ENCODE measurements at places on chromosomes 7 and 10.

DNA sequence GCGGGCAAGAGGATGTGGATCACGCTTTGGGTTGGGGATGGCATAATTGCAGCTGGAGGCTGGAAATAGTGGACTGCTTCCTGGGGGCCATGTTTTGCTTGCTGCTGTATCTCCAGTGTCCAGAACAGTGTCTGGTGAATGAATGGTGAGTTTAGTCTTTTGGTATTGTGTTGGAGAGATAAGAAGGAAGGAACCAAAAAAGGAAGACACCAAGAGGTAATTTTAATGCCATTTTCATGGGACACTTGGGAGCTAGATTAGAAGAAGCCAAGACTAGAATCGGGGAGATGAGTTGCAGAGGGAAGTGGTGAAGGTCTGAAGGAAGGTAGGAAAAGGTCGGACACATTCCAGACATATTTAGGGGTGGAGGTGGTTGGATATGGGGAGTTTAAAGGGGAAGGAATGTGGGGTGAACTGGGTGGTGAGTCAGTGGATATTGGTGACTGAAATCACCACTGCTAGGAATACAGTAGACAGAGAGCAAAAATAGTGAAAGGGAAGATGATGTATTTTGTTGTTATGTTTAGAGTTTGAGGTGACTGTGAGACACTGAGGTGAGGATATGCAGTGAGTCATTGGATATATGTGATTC, 76.7 kb downstream of the CCNY start:
- no peak for DNase-seq

- DNase-seq: no peak
Observed at GRCh38 chr10:99460070-99460469, 29.6 kb upstream of the GOT1 start.

DNA sequence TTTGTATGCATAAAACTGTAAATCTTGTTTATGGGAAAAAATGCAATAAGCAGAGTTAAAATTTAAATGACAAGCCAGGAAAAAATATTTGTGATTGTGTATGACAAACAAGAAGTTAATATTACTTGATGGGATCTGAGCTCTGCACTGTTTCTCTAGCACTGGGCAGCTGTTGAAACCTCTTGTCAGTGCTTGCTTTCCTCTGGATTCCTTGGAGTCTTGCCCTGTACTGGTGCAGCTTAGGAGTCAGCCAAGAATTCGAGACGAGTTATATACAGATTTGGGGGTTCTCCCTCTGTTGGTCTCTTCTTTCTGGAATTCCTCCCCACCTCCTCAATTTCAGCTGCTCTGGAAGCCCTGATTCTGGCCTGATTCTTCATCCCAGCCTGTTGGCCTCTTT, 24.3 kb upstream of the OPN4 start:
- DNase-seq: no peak

DNA sequence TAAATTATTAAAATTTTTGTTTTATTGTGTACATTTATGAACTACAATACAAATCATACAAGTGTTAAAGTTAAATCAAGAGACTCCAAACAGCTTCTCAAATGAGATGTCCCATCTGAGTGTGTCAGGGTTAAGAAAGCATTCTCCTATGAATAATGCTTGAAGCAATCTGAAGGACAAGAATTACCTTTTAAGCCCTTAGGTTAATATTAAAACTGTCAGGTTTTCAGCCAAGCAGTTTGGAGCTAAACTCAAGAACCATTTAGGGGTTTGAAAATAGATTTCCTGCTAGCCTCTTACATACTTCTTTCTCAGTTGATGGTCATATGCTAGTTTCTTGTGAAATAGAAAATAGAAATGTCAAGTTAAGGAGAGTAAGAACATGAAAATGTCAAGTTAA, 38.3 kb downstream of the LIPJ start:
- no peak for DNase-seq

GRCh38 chr10:22821501-22821900, 106.4 kb upstream of the ARMC3 start:
- DNase-seq: no peak

DNA sequence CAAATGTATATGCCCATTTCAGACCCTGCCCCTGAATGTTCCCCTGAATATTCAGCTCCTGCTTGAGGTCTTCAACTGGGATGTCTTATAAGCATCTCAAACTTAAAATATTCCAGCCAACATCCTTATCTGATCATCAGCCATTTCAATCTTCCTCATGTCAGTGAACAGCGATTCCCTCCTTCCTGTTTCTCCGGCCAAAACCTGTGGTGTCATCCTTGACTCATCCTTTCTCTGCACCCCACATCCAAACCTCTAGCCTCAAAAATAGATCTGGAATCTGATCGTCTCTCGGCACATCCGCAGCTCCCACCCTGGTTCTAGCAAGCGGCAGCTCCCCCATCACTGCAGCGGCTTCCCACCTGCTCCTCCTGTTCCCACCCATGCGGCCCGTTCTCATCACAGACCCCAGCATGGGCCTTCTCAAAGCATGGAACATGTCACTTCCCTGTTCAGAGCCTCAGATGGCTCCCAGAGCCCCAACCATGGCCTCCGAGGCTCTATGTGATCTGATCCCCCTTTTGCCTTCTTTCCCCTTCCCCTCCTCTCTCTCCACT, 165.7 kb downstream of the HECW1 start:
- no peak for DNase-seq

- DNase-seq: no peak
Observed at GRCh38 chr7:97390052-97390451, 272.6 kb downstream of the SDHAF3 start.

DNA sequence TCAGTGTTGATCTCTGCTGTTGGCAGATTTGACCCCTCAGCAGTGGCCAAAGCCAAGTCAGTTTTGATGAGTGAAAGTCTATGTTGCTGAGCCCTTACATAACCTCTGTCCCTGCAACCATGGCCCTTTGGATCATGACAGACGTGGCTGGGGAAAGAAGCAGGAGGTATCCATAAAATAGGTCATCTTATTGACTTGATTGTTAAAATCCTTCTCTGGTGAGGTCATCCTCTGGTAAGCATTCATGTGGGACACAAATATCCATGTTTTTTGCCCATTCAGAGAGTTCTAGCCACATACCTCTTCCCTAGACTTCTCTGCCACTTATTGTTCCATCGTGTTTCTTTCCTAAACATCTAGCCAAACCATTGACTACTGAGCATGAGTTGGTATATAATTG, 251.9 kb upstream of the PTER start:
- DNase-seq: no peak

- no peak for DNase-seq
Observed at GRCh38 chr10:24554036-24554435, 169.7 kb downstream of the ARHGAP21 start.

GRCh38 chr7:142899661-142900060, 14.1 kb upstream of the TRPV6 start:
- no peak for DNase-seq

GRCh38 chr10:22750131-22750530, 35.8 kb upstream of the PIP4K2A start:
- no peak for DNase-seq

GRCh38 chr7:29606830-29607229, 43.2 kb downstream of the PRR15 start:
- DNase-seq: no peak

DNA sequence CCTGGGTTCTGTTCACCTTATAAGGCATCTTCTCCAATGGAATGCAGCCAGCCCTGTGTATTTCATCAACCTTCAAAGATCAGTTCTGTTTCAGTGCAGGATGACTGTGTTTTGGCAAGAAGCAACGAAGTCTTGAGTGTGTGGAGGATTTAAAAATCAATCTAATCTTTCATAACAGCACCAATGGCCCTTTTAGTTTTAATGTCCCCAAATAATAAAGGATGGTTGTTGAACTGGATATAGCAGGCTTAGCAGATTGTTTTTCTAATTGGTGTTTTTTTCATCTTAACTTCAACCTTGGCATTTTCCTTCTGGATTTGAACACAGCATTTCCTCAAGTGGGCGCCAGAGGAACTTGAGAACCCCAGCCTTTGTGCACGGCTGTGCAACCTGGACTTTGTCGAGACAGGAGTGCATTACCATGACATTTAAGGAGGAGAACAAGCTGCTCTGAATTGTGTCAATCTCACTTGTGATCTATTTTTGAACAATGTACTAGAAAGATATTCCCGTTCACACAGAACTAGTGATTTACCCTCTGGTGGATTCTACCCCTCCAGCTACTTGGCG, 313.3 kb upstream of the AKR1E2 start:
- no peak for DNase-seq

DNA sequence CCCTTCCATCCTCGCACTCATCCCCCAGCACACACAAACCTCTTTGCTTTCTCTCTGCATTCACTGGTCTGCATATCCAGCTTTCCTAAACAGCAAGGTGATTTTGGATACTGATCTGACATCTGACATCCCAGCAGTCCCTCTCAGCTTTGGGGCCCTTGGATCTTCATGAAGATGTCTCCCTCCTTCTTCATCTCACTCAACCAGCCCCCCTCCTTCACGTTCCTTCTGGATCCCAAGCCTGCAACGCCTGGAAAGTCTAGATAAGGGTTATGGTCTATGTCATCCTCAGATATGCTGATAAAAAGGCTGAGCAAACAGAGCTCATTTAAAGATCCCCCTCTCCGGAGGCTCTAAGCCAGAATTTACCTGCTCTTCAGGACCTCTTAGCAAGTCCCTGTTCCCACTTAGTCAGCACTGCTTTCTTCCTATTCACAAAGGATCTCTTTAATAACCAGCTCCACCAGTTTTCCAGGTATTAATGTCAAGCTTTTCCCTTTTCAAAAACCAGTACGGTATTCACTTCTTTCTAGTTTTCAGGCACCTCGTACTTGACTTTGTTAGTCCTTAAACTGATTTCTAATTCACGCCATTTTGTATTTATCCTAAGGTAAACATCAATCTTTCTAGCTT, 38.9 kb downstream of the CREB3L2 start:
- DNase-seq: no peak

DNA sequence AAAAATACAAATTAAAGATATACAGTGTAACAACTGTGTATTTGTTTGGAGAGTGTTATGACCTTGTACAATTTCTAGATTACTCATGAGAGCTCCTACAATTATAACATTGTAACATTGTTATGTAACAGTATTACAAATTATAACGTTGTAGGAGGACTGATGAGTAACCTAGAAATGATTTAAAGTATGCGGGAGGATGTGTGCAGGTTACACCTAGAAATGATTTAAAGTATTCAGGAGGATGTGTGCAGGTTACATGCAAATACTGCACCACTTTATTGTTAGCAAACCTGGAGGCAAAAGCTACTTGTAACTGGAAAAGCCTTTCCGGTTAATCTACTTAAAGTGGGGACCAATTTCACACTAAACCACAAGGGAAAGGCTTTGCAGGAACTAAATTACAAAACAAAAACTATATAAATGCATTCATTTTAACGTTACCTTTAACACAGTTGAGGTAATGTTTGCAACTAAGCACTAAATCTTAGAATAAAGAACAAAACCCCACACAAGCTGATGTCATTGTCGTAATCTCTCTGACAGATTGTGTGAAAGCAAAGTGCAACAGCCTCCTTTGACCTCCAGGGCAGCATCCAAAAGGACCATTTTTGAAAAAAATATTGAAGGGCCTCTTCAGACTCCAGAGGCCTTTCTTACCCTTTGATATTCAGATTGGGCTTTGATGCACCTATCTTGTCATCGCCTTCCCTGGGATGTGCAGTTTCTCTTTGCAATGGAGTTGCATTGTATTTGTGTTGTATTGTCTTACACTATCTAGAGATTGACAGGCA, 522.1 kb upstream of the FOXK1 start:
- no peak for DNase-seq

DNA sequence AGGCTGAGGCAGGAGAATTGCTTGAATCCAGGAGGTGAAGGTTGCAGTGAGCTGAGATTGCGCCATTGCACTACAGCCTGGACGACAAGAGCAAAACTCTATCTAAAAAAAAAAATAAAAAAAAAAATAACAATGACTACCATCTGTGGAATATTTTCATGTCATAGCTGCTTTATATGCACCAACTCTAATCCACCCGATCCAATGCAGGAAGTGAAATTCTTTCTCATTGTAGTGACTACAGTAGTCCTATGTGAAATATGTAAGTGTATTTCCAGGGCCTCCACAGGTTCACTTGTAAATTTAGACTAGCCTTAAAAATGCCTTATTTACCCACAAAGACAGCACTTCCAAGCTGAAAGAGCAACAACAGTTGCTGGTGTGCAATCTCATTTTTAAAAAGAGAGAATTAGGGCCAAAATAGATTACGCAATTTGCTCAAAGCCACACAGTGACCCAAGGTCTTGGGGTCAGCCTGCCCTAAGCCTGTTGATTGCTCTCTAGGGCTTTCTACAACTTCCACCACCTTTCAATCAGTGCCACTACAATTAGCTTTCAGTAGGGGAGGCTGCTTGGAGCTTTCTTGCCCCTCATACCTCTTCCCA, 25.8 kb upstream of the EGFR start:
- DNase-seq: no peak

DNA sequence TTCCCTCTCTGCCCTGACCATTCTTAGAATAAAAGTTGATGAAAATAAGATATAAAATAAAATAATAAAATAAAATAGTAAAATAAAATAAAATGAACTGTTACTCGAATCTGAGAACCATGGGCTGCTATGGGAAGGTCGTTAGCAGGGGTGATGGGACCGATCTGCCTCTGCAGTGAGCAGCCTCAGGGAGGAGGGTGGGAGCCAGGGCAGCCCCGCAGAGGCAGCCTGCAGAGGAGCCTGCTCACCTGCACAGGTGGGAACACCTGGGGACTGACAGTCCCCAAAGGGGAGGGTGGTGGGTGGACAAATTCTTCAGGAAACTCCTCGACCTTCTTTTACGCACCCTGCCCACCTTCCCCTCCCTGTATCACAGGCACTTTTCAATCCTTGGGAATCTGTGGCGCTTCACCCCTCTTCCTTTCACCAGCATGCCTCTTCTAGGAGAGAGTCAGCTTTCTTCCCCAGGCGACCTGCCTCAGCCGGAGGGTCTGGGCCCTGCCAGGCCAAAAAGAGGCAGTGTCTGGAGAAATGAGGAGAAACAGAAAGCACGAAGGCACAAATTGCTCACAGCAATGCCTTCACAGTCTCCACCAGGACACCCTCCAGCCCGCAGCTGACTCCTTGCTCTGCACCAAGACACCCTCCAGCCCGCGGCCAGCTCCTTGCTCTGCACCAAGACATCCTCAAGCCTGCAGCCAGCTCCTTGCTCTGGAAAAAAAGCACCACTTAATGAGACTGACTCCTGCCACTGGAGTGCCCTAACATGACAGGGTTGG, 368.4 kb upstream of the SHH start:
- no peak for DNase-seq

DNA sequence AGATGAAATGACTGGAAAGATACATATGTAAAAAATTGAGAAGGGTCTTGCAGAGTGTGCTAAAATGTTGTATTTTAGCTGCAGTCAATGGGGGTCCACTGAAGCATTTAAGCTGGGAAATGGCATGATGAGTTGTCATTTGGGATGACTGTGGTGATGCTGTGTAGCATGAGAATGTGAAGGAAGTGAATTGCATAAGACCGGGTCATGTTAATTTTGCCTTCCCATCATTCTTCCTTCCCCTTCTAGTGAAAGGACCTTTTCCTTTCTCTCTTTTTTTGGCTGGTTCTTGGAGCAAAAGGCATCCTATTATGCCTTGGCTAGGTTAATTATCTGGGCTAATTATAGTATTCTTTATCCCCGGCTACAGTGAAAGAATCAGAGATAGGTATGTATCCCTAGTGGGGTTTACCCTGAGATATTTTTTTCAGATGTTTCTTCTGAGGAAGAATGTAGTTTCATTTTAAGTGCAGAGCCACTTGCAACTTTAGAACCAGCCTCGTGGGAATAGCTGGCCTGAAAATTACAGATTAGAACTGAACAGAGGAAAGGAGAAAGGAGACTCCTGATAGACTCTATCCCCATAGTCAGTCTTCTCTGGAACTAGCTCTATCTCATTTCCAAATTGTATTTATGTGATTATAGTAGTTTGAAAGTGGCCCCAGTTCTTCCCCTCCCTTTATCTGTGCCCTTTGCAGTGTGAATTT, 93.6 kb downstream of the HGF start:
- no peak for DNase-seq

GRCh38 chr7:76281706-76282343, 20.6 kb upstream of the HSPB1 start:
- no peak for DNase-seq
